ENCODE measurements at places on chromosomes 5 and 9.

DNA sequence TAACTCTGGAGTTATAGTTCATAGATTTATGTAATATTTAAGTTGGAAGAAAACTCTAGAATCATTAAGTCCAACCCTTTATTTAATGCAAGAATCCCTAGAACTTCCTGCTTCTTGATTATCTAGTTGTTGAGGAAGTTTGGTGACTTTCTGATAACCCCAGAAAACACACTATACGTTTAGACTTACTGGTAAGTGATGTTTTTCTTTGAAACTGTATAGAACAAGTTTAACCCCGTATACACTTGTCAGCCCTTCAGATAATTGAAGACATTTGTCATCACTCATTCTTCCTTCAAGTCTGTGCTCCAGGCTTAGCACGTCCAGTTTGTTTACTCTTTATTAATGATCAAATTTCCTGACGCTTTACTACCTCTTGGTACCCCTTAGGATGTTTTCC is 9.0 kb downstream of the NDUFS4 start:
- no peak for DNase-seq

DNA sequence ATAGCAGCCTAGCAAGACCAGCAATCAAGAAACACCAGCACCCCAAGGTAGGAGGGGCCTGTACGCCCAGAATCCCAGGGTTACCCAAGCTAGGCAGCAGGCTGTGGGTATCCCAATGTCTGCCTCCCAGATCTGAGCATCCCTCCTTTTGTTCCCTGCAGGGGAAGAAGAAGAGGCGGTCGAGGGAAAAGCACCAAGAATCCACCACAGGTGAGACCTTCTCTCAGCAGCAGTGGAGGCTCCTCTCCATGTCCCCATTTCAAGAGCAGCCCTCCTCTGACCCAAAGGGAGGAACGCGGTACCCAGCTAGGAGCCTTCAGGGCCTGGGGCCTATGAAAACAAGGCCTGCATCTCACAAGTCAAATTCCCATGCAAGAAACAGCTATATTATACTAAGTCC is 28.9 kb downstream of the TCF7 start:
- DNase-seq = no peak

GRCh38 chr5:71629950-71630349 is 42.8 kb downstream of the MCCC2 start:
- no peak for DNase-seq

- no peak for DNase-seq
These were observed 37.7 kb upstream of the CSNK1G3 start for GRCh38 chr5:123474228-123474627.

DNA sequence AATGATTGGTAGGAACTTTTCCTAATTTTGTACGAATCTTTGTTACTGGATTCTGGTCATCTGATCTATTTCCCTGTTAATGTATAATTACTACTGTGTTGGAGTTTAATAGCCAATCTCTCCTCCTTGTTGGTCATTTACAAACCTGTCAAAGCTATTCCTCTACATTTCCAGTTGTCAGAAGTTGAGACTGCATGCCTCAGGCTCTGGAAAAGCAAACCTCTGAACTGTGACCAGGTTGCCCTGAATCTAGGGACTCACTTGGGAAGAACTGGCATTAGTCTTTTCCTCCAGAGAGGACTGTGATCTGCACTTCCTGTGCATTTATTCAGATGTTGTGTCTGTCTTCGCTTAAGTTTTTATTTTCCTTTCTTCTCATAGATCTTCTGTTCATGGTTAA is 16.1 kb downstream of the PDLIM4 start:
- no peak for DNase-seq

- no peak for DNase-seq
These were observed 72.1 kb upstream of the HSPB3 start for GRCh38 chr5:54383225-54383901.

GRCh38 chr5:88665750-88666215 is 217.2 kb downstream of the MEF2C start:
- DNase-seq = no peak

- no peak for DNase-seq
These were observed 75.1 kb upstream of the ATG10 start for GRCh38 chr5:81896764-81897163.

DNA sequence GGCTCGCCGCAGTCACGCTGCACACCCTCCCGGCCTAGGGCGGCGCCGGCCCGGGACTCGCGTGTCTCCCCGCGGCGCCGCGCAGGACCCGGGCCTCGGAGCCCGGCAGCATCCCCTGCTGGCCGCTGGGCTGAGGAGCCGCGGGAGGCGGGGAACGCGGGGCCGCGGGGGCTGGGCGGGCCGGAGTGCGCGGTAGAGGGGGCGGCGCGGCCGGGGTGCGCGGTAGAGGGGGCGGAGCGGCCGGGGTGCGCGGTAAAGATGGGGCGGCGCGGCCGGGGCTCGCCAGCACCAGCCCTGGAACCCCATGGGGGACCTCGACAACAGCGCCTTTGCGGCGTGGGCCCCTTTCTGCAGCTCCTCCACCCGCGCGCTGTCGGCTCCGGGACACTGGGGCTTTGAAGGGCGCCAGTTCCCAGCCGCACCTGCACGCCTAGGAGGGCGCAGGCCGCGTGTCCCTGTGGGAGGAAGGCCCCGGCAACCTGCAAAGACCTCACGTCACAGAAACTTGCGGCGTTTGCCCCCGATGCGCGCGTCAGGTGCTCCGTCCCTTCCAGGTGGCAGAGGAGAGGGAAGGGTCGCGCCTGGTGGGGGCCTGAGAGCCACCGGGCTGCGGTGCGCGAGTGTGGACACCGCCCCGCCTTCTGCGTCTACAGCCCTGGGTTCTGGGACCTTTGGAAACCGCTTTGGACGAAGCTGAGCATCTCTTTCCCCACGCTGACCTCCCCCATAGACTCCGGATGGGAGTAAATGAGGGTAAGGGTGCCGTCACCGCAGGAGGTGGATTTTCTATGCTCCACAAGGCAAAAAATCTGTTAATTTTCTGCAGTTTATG is 49.6 kb downstream of the NSUN2 start:
- DNase-seq = no peak

DNA sequence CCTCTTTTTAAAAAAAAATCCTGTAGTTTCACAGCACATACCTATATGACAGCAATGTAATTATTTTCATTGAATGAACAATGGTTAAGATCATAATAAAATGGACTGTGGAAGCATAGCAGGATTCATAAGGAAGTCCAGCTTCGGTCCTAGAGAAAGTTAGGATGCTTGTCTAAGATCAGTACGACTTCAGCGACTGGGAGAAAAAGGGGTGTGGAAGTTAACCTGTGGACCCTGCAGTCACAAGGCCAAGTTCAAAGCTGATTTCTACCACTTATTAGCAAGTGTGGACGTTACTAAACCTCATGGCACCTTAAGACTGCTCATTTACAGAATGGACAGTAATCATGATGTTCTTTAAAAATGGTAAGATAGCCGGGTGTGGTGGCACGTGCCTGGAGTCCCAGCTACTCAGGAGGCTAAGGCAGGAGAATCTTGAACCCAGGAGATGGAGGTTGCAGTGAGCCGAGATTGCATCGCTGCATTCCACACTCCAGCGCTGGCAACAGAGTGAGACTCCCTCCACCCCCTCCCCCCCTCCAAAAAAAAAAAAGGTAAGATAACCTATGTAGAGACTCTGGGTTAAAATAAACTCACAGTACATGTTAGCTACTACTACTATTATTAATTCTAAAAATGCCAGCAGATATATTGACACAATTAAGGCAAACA is 71.6 kb upstream of the PCA3 start:
- no peak for DNase-seq

DNA sequence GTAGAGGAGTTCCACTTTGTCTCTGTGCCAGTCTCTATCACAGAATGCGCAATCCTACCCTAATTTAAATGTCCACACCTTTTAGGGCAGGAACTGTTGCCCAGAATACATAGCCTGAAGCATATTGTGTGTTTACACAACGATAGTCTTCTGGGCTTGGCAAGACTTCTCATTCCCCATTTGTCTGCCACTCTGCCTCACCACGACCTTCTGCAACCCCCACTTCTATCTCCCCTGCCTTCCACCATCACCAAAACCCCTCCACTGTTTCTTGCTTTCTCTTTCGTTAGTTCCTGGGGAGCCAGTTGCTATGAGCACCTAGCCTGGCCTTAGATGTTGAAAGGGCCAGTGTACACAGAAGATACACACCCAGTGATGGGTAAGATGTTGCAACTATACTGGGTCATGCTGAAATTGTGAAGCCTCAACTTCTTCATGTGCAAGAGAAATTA is 883 bp upstream of the RNF145 start:
- no peak for DNase-seq

GRCh38 chr9:71097671-71098070 is 23.8 kb downstream of the TRPM3 start:
- no peak for DNase-seq
